ENCODE measurements at places on chromosomes 2 and 18.

GRCh38 chr2:58609326-58609725 is 368.2 kb upstream of the FANCL start:
- DNase-seq: no peak

- DNase-seq: no peak
Observed at GRCh38 chr2:238380785-238381184, 45.9 kb upstream of the ASB1 start.

DNA sequence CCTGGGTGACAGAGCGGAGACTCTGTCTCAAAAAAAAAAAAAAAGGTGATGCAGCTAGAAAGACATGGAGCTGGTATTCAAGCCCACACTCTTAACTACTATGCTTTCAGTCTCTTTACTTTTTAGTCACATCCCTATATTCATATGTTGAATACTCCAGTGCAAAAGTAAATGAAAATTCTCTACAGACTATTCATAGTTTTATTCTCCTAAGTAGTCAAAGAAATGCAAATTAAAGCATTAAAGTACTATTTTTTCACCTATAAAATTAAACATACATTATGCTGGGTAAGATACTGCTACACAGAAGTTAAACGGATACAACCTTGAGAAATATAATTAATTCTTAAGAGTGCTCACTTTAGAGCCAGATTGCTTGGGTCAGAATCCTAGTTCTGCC is 7.6 kb downstream of the CUL3 start:
- DNase-seq: no peak

- DNase-seq: no peak
Observed at GRCh38 chr18:76368976-76369375, 126.1 kb downstream of the ZNF516 start.

DNA sequence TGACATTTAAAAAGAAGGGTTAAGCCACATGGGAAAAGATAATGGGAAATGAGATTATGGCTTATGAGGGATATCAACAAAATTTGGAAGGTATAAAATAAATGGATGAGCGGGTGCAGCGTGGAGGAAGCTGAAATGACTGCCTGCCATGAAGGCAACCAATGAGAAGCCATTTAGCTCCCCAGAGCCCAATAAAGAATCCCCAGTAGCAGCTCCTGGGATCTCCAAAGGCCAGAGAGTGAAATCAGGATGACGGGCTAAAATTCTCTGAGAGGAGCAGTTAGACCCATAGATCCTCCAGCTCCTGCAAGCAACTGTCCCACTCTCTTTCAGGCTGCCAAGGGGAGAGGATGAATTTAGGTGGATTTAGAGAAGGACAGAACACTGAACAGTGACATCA is 12.9 kb upstream of the MAPRE3 start:
- DNase-seq: no peak

GRCh38 chr2:156436497-156437085 is 412 bp downstream of the GPD2 start:
- DNase-seq: no peak

DNA sequence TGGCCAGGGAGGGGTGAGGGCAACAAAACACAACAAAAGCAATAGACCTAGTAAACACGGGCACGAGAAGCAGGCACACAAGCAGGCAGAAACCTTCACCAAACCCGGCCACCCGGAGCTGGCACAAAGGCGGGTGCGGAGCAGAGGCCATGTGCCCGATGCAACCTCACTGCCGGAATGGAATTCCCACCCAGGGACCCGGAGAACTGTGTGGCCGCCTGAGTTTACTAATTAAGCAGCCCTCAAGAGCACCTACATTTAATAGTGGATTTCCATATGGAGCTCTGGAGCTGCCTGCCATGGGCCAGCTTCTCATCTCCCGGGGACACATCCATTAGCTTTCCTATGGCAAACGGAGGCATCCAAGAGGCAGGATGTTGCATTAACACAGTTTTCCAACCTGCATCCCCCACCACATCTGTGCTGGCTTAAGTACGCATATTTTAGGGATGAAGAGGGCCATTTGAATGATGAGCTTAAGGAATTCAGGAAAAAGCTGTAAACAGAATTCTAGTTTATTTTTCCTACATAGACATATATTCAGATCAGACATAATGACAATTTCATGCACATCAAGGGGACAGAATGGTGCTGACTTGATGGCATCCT is 104.5 kb upstream of the SMIM21 start:
- no peak for DNase-seq

DNA sequence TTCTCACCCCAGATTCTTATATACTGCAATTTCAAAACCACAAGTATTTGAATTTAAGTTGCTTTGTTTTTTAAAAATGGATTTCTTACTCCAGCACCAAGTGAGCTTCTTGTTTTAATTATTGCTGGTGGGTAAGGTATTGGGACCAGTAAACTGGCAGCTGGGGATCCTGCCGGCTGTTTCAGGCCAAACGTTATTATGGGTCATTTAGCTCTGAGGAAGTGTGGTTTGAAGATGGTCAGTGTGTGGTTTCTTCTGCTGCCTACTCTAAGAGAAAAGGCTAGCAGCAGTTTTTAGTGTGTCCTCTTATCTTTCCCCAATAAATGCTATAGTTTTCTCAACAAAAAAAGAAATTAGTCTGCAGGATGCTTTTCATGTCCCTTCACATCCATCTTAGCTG is 30.6 kb downstream of the CFAP221 start:
- no peak for DNase-seq

- no peak for DNase-seq
Observed at GRCh38 chr2:160356485-160356884, 137.1 kb downstream of the RBMS1 start.

DNA sequence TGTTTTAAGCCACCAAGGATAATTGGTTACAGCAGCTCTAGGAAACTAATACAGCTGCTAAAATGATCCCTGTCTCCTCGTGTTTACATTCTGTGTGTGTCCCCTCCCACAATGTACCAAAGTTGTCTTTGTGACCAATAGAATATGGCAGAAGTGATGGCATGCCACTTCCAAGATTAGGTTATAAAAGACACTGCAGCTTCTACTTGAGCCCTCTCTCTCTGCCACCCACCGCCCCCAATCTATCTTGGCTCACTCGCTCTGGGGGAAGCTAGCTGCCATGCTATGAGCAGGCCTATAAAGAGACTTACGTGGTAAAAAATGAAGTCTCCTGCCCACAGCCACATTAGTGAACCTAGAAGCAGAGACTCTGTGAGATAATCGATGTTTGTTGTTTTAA is 3.5 kb upstream of the IL1F10 start:
- DNase-seq: no peak

- DNase-seq: no peak
Observed at GRCh38 chr2:223819891-223820290, 17.5 kb downstream of the AP1S3 start.
